ENCODE measurements at places on chromosomes 5 and 9.
A peak's percentile ranks its signal among the peaks of the same experiment; 100 is the strongest.

DNA sequence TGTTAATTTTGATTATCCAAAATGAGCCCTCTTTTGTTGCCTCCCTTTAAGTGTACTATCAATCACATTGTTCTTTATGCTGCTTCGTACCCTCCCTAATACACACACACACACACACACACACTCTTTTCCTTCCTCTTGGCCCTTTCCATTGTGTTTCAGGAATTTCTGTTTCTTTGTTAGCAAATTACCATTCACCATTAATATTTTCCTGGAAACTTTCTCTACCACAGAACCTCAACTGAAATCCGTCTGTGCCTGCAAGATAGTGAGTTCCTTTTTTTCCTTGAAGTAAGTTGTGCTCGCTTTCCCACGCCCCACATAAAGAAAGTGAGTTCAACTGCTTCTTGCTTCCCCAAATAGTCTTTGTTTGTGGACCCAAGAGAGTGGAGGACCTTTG, 61.8 kb downstream of the SMIM15 start:
- no peaks in the 10 kb centered on the region for H3K36me3 ChIP-seq
- no peak overlapping the region for H3K4me3 ChIP-seq
- DNase-seq: no peak
- H3K4me1 ChIP-seq: no peaks in the 10 kb centered on the region
- no peak overlapping the region for H3K27ac ChIP-seq
- no peaks in the 10 kb centered on the region for H3K27me3 ChIP-seq

- H3K36me3 ChIP-seq: no peaks in the 10 kb centered on the region
- H3K4me3 ChIP-seq: no peak overlapping the region
- DNase-seq: peak; percentile 32
- H3K4me1 ChIP-seq: no peaks in the 10 kb centered on the region
- no peaks in the 10 kb centered on the region for H3K27me3 ChIP-seq
These were observed 79.1 kb downstream of the LHFPL2 start for GRCh38 chr5:78569441-78569840.

DNA sequence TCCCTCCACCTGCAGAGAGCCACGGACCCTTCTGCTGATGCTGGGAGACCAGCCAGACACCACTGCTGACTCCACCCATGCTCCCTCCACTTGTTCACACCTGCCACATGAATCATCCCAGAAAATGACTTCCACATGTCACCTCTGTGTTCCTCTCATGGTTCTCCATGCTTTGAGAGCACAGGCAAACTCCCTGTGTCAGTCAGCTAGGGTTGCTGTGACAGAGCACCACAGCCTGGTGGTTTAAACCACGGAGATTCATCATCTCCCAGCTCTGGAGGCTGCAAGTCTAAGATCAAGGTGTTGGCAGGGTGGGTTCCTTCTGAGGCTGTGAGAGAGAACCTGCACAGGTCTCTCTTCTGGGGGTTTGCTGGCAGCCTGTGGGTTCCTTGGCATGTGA, 381.4 kb downstream of the GADD45G start:
- no peak for DNase-seq
- no peaks in the 10 kb centered on the region for H3K36me3 ChIP-seq
- H3K27ac ChIP-seq: no peak overlapping the region
- no peaks in the 10 kb centered on the region for H3K27me3 ChIP-seq
- no peak overlapping the region for H3K4me3 ChIP-seq
- H3K4me1 ChIP-seq: no peaks in the 10 kb centered on the region

- peak within 1 kb of the TSS; percentile 90 for H3K27ac ChIP-seq
- DNase-seq: peak; percentile 80
- peaks cover 23% of the 10 kb centered on the region for H3K36me3 ChIP-seq
- H3K27me3 ChIP-seq: no peaks in the 10 kb centered on the region
- peak within 1 kb of the TSS; percentile 80 for H3K4me3 ChIP-seq
These were observed at the start of gene NACC2 for GRCh38 chr9:136095070-136096058. Gene NACC2, minus strand, starts transcription at chr9:136095289. Its CDS starts 44,768 bp downstream, at chr9:136050521.

DNA sequence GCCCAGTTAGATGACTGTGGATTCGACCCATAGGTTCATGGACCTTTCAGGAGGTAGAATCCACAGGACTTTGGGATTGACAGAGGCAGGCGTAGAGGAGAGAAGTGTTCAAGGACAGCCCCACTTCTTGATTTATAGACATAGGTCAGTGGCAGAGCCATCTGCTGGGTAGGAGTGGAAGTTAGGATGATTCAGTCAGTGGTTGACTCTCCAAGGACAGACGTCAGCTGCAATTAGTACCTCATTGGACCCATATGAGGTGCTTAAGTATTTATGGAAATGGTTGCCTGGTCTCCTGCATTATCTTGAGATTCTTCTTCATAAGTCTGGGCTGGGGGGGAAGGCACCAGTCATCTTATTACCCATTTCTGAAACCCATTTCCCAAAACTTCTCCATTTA, 70.9 kb downstream of the SH3RF2 start:
- H3K4me1 ChIP-seq: no peaks in the 10 kb centered on the region
- DNase-seq: no peak
- H3K36me3 ChIP-seq: no peaks in the 10 kb centered on the region

DNA sequence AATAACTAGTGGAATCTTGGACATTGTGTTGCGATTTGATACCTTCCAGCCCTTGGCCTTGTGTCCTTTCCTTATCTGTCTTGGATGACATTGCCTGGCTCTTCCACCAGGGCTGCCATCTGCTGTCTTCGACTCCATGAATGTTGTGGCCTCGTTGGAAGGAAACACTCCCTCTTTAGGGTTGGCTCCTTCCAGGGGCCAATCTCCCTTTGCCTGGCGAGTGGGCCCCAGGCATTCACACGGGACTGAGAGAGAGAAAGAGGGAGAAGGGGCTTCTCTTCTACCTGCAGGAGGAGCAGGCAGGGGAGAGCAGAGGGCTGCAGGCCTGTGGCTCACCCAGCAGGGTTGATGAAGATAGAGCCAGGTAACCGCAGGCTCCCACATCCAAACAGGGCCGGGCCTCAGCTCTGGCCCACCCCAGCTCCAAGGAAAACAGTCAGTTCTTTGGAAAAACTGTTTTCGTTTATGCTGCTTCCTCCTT, 31.3 kb downstream of the FGF1 start:
- H3K27ac ChIP-seq: no peak overlapping the region
- H3K27me3 ChIP-seq: no peaks in the 10 kb centered on the region
- peaks cover 2% of the 10 kb centered on the region for H3K4me1 ChIP-seq
- no peaks in the 10 kb centered on the region for H3K36me3 ChIP-seq
- DNase-seq: no peak
- no peak overlapping the region for H3K4me3 ChIP-seq

- no peak for DNase-seq
- H3K4me1 ChIP-seq: no peaks in the 10 kb centered on the region
- H3K36me3 ChIP-seq: no peaks in the 10 kb centered on the region
- peaks cover 50% of the 10 kb centered on the region for H3K27me3 ChIP-seq
- H3K4me3 ChIP-seq: peak within 1 kb of the TSS; percentile 35
These were observed at the start of gene NTRK2 for GRCh38 chr9:84669288-84670137. Gene NTRK2, plus strand, starts transcription at chr9:84669729. Its CDS starts 1,020 bp downstream, at chr9:84670749.

GRCh38 chr5:159667286-159667685, 249.0 kb upstream of the ADRA1B start:
- H3K27ac ChIP-seq: no peak overlapping the region
- H3K36me3 ChIP-seq: no peaks in the 10 kb centered on the region
- no peaks in the 10 kb centered on the region for H3K27me3 ChIP-seq
- no peaks in the 10 kb centered on the region for H3K4me1 ChIP-seq
- H3K4me3 ChIP-seq: no peak overlapping the region

- H3K4me1 ChIP-seq: no peaks in the 10 kb centered on the region
- H3K27ac ChIP-seq: no peak overlapping the region
- H3K27me3 ChIP-seq: no peaks in the 10 kb centered on the region
- no peak for DNase-seq
These were observed 178.4 kb downstream of the GOLPH3 start for GRCh38 chr5:31995714-31996113.

DNA sequence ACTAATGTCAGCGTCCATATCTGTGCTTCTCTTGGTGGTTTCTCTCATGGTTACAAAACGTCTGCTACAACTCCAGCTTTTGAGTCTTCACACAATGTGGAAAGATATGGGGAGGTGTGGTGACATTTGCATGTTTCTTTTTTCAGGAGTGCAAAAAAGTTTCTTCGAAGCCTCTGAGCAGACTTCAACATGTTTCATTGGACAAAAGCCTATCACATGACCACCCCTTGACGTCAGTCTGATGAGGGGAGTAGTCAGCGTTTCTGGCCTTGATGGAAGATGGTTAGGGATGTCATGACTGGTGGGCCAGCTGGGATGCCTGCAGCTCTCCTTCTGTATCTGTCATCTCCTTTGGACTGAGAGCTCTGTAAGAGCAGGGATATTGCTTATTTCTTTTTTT, 61.4 kb downstream of the PTPDC1 start:
- no peak for DNase-seq
- H3K4me1 ChIP-seq: no peaks in the 10 kb centered on the region
- no peak overlapping the region for H3K4me3 ChIP-seq
- H3K36me3 ChIP-seq: no peaks in the 10 kb centered on the region

DNA sequence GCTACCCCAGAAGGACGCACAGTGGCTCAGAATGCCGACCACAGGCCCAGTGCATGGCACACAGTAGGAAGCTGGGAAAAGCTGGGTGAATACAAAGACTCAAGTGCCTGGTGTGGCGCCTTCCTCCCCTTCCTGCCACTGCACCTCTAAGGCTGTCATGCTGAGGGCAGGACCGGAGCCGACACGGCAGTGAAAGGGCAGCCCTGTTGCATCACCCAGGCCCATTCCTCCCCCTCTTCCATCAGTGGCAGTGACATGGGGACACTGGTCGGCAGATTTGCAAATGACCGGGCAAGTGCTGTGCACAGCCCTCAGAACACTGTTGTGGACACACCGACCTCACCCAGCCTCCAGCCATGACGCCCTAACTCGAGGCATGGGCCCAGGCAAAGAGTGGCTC, 84.0 kb downstream of the STK10 start:
- DNase-seq: no peak
- H3K4me3 ChIP-seq: no peak overlapping the region
- H3K27ac ChIP-seq: peak overlapping the region; percentile 47
- H3K36me3 ChIP-seq: peaks cover 7% of the 10 kb centered on the region

- DNase-seq: no peak
- no peak overlapping the region for H3K27ac ChIP-seq
- H3K36me3 ChIP-seq: peaks cover 2% of the 10 kb centered on the region
- H3K4me1 ChIP-seq: no peaks in the 10 kb centered on the region
- peak overlapping the region; percentile 1 for H3K4me3 ChIP-seq
- H3K27me3 ChIP-seq: no peaks in the 10 kb centered on the region
These were observed 85.2 kb downstream of the MRPS27 start for GRCh38 chr5:72234868-72235267.

DNA sequence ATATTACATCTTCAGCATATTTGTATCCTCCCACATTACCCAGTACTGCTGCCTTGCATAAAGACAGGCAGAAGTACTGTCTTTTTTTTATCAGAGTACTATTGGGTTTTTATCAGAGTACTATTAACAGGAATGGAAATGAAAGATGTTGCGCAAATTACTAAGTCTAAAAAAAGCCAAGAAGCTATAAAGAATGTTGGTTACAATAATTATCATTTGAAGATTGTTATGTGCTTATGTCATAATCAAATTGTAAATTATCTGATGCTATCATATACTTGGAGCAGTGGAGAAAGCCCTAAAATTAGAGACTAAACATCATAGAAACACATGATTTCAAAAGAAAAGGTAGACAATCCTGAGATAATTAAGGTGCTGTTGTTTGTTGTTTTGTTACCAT, 188.8 kb downstream of the CCDC192 start:
- no peaks in the 10 kb centered on the region for H3K4me1 ChIP-seq
- no peak for DNase-seq
- no peak overlapping the region for H3K4me3 ChIP-seq
- no peaks in the 10 kb centered on the region for H3K36me3 ChIP-seq
- H3K27ac ChIP-seq: no peak overlapping the region

DNA sequence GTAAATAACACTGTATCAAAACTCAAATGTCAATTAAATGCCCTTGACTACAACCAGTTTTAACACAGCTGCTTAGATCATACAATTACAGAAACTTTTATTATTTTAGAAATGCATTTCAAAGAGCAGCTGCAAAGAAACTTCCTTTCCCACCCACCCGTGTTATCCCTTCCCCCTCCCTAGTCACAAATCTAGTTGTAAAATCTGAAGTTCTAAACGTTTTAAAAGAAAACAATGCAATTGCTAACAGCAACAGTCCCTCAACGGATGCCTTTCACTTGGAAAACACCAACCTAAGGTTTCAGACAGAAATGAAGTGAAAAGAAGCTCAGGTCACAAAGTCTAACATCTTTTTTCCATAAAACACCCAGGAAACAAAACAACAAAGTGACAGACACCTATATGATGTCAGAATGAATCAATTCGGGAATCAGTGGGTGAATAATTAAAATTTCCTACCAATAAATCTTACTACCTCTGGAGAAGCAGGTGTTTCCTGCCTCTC, 100.3 kb downstream of the FBXW11 start:
- H3K27me3 ChIP-seq: no peaks in the 10 kb centered on the region
- H3K36me3 ChIP-seq: peaks cover 7% of the 10 kb centered on the region
- DNase-seq: no peak
- H3K27ac ChIP-seq: no peak overlapping the region
- no peak overlapping the region for H3K4me3 ChIP-seq

GRCh38 chr9:2785060-2785950, 58.6 kb downstream of the PUM3 start:
- no peaks in the 10 kb centered on the region for H3K4me1 ChIP-seq
- no peak for DNase-seq
- H3K4me3 ChIP-seq: no peak overlapping the region
- peaks cover 2% of the 10 kb centered on the region for H3K36me3 ChIP-seq

GRCh38 chr9:132531195-132531594, 51.2 kb upstream of the BARHL1 start:
- no peak for DNase-seq
- no peaks in the 10 kb centered on the region for H3K4me1 ChIP-seq
- H3K27me3 ChIP-seq: no peaks in the 10 kb centered on the region
- H3K4me3 ChIP-seq: no peak overlapping the region

GRCh38 chr9:121326130-121326838, 43.8 kb downstream of the STOM start:
- DNase-seq: no peak
- no peaks in the 10 kb centered on the region for H3K27me3 ChIP-seq
- peaks cover 69% of the 10 kb centered on the region for H3K36me3 ChIP-seq
- peak overlapping the region; percentile 23 for H3K27ac ChIP-seq
- H3K4me3 ChIP-seq: no peak overlapping the region
- no peaks in the 10 kb centered on the region for H3K4me1 ChIP-seq

DNA sequence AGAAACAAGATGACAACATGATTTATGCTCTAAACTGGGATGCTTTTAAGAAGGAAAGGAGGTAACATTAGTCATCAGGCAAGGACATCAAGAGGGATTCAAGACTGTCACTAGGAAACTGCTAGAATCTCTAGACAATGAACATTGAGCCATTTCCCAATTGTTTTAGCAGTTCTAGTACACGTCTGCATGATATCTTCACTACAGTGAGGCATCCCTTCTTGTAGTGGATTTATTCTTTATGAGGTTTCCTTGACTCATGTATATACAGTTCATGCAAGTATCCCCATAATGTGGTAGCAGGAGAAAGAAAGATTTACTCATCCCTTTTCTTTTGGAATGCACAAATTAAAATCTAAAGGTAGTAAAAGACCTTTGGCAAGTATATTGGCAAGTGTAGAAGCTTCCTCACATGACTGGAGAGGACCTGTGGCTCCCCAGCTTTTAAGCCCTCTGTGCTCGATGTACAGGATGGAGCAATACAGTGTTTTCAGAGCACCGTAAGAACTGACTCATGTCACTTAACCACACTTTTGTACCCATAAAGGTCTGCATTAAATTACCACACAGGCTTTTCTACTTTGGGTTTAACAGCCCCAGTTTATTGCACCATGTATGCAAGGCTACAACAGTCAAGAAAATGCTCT, 335.9 kb downstream of the SEMA5A start:
- DNase-seq: no peak
- no peaks in the 10 kb centered on the region for H3K4me1 ChIP-seq
- no peak overlapping the region for H3K4me3 ChIP-seq
- H3K36me3 ChIP-seq: peaks cover 2% of the 10 kb centered on the region
- no peak overlapping the region for H3K27ac ChIP-seq

- no peaks in the 10 kb centered on the region for H3K27me3 ChIP-seq
- peak overlapping the region; percentile 4 for H3K27ac ChIP-seq
- no peaks in the 10 kb centered on the region for H3K4me1 ChIP-seq
These were observed 5.7 kb downstream of the PHF2 start for GRCh38 chr9:93582115-93582514.

Measured in small intestine (tissue), 16 donors.